Stimulated activated CD4-positive, alpha-beta T cell treated with anti-CD3 and anti-CD28 coated beads, Interleukin-1b, Interleukin-23, amount 100 ng/mL, for 24 hours (primary cell): ENCODE measurements at places on chromosomes 2 and 18.

DNA sequence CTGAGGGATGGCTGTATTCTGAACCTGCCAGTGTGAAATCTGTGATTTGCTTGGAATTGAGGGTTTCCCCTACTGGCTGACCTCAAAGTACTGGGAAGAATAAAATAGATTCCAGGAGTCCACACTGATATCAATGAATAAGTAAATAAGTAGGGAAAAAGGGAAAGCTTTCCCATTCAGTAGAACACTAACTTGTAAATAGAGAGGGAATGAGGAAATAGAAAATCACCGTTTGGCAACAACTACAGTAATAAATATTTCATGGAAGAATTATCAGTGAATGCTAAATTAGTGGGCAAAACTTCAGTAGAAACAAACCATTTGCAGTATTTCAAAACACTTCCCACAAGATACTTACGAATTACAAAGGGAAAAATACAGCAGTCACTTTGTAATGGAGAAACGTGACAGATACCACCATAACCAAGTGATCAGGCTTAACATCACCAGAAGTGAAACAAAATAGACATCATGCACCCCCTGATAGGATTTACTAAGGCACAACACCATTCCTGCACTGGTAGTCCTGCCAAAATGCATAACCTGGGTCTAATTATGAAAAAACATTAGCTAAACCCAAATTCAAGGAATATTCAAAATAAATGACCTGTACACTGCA, 88.5 kb downstream of the ICA1L start:
- DNase-seq: no peak

DNA sequence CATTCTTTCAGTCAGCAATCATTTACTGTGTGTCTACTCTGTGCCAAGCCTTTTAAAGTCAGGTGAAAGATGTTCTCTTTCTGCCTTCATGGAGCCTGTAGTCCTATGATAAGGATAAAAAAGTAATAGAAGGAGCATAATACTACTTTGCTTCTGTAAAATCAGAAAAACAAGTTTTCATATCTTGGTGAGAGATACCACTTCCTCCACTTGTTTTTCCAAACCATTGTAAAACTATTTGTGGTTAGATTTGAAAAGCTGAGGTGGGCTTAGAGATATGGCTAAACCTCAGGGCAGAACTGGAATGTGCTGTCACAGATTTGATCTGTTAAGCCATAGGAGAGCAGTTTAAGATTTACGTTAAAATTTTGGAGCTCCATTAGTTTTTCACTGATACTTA, 104.7 kb upstream of the FAM117B start:
- DNase-seq: no peak

DNA sequence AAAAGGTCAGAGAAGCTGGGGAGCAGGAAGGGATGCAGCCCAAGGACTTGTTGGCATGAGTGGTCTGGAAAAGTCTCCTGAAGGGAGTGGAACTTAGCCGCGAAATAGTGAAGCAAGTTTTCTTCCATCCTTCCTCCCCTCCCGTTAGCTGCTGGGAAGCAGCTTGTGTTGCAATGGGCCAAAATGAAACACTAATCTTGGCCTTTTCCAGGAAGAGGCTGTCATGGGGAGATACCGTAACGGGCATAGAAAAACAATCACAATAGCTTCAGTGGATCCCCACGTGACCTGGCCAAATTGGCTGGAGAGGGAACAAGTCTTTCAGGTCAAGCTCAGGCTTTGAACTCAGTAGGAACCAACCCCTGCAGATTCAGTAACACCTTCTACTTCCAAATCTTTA, 49.3 kb downstream of the SEMA4F start:
- no peak for DNase-seq

GRCh38 chr2:140248623-140249022, 1468.4 kb upstream of the NXPH2 start:
- DNase-seq: no peak

GRCh38 chr2:133433455-133434451, 134.5 kb downstream of the NCKAP5 start:
- DNase-seq: no peak

GRCh38 chr18:48655508-48655907, 116.7 kb downstream of the CTIF start:
- no peak for DNase-seq

- DNase-seq: no peak
Observed at GRCh38 chr18:44035554-44035953, 645.1 kb upstream of the SETBP1 start.

DNA sequence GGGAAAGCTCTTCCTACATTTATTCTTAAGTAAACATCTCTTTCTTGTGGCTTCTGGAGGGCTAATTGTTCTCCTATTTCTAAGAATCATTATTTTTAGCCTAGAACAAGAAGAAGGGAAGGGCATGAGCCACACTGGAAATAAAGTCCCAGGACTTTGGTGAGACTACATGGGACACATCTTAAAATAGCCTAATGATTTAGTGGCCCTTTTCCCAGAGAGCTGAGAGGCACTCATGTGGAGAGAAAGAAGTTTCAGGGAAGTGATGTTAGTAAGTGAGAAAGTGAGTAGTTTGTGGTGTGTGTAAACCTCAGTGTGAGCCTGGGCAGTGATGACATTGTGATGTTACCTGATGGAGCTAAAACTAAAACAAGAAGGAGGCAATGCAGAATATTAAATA, 14.6 kb downstream of the ITGA4 start:
- no peak for DNase-seq

GRCh38 chr18:56803051-56803450, 151.9 kb downstream of the WDR7 start:
- no peak for DNase-seq
